ENCODE measurements at places on chromosomes 11 and 22.

GRCh38 chr11:68472778-68473177 lies 12.2 kb downstream of the PPP6R3 start:
- no peak for DNase-seq

DNA sequence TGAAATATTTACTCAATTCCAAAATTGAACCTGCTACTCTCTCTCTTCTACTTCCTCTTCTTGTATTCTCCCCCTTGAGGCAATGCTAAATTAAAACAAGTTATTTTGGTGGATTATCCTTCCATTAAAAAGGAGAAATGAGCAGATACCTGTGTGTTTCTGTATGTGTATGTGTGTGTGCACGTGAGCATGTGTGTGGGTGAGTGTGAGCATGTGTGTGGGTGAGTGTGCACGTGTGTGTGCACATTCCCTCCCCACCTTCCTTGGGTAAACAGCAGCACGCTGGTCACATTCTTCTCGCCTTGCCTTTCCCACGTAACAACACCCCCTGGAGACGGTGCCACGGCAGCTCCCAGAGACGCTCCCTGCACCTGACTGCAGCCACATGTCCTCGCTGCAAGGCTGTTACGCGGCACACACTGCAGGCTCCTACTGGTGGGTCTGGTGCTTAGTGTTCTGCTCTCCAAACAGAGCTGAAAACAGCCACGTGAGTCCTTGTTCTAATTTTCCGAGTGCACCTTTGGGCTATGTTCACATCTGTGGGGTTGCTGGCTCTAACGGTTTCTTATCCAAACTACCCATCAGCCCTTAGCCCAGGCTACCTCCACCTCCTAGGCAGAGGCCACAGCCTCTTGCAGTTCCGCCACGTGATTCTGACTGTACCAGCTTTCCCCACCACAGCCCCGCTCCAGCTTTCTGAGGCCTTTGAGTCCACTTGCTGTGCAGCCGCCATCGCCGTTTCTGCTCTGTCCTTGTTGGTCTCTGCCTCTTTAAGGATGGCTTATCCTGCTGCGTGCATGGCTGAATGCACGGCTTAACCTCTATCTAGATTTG lies 123.4 kb downstream of the CTTN start:
- DNase-seq, result no peak

GRCh38 chr22:30627471-30627870 lies 8.1 kb upstream of the SLC35E4 start:
- DNase-seq, result no peak

GRCh38 chr22:49302530-49302929 lies 525.1 kb downstream of the BRD1 start:
- DNase-seq, result no peak

DNA sequence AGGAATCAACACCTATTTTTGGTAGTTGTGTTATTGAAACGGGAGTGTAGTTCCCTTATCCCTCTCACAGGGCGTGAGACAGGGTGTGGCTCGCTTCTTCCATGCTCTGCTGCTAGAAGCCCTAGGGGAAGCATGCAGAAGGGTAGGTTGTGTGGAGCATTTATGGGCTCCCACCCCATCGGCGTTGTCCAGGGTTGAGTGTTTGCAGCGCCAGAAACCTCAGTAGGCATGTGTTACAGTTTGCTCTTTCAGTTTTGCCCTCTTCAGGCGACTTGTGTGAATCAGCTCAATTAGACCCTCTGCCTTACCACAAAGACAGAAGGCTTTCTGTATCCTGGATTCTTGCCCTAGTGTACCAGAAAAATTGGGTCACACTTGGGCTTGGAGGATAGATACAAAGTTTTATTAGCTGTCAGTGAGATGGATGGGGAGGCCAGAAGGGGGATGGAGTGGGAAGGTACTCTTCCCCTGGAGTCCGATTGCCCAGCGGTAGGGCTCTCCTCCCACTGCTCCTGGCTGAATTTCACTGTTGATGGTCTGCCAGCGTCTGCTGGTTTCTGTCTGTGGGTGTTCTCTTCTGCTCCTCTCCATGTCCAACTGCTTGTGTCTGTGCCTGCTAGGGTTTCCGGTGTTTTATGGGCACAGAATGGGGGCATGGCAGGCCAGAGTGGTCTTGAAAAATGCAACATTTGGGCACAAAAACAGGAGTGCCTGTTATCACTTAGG lies 358.3 kb upstream of the CTSC start:
- no peak for DNase-seq

DNA sequence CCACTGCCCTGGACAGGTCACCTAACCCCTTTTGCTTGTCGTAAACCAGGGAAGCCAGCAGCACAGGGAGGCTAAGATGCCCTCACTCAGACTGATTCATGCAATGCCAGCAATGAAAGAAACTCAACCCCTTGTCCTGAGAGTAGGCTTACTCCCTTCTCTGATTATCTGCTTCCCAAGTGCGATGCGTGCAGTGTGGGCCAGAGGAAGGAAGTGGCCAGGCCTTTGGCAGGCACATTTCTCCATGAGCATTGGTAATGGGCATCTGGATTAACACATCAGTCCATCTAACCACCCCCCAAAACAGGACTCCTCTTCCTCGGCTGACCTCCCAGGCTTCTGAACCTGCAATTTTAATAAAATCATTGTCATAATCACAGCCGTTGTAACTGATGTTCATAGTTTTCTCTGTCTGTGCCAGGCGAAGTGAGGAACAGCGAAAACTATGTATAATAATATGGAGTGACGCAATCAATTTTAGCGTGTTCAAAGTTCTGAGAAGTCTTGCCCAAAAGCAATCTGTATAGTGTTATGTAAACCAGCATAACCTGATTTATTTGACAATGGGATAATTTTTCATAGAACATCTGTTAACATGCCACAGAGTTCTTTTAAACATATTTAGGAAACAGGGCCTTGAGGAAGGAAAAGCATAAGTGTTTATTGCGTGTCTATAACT lies 33.9 kb downstream of the TST start:
- DNase-seq, result no peak

GRCh38 chr11:110828086-110828485 lies 115.8 kb upstream of the ARHGAP20 start:
- DNase-seq, result no peak

GRCh38 chr11:121210445-121211080 lies 82.0 kb upstream of the SC5D start:
- DNase-seq, result no peak

DNA sequence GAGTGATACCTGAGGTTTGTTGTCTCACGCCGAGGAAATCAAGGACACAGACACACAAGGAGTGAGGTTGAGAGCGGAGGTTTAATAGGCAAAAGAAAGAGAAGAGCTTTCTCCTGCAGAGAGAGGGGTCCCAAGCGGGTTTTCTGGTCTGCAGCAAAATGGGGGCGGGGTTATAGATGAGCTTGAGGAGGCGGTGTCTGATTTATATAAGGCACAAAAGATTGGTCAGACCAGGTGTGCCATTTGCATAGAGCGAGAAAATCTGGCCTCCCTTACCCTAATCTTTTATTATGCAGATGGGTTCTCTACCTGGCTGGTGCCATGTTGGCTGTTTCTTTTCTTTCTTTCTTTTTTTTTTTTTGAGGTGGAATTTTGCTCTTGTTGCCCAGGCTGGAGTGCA lies 11.8 kb downstream of the C11orf96 start:
- no peak for DNase-seq

- DNase-seq, result no peak
These were observed 3.4 kb upstream of the MOGAT2 start for GRCh38 chr11:75714211-75714610.

DNA sequence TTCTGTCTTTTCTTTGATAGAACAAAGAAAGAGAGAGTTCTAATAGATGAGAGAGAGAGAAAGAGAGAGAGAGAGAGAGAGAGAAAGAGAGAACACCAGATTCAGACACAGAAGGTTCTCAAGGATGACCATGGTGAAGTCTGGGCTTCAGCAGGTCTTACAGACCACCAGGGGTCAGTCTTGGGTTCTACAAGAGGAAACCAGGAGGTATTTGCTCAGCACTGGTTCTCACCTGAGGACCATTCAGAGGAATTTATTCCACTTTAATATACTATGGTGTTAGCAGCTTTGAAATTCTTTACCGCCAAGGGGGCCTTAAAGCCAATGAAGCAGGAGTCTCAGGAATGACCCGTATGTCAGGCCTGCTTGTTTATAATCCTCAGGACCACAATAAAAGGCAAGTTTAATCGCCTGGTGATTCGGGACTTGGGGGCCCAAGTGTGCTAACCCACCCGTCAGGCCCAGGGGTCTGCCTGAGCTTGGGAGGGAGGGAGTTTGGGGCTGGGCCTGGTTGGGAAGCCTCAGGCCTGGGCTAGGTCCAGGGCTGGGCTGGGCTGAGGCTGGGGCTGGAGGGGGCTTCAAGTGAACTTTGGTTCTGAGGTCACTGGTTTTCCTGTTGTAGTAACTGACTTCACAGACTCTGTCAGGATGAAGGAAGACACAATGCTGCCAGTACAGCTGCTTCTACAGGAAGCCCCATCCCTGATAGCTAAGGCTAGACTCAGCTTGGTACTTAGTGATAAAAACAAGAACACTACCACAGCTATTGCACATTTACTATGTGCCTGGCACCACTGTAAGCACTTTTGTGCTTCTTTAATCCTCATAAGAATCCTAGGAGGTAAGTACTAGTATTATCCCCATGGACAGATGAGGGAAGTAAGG lies 179.2 kb upstream of the ZBED5 start:
- no peak for DNase-seq

- no peak for DNase-seq
These were observed 511.2 kb downstream of the BUD13 start for GRCh38 chr11:116261606-116262005.

DNA sequence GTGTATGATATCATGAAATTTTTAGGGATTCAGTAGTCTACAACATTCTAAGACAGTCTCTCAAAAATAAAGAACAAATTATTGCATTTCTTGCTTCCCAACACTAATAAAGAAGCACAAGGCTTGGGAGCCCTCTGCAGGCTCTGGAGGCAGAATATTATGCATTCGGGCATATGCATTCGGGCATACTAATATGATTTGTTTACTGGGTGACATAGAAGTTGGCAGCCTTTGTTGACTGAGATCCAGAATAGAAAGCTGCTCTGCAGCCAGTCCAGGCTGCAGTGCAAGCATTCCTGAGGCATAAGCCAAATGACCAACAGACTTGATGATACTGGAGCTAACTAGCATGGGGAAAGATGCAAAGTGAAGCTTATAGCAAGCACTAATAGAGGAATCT lies 945.5 kb downstream of the OPCML start:
- DNase-seq, result no peak

DNA sequence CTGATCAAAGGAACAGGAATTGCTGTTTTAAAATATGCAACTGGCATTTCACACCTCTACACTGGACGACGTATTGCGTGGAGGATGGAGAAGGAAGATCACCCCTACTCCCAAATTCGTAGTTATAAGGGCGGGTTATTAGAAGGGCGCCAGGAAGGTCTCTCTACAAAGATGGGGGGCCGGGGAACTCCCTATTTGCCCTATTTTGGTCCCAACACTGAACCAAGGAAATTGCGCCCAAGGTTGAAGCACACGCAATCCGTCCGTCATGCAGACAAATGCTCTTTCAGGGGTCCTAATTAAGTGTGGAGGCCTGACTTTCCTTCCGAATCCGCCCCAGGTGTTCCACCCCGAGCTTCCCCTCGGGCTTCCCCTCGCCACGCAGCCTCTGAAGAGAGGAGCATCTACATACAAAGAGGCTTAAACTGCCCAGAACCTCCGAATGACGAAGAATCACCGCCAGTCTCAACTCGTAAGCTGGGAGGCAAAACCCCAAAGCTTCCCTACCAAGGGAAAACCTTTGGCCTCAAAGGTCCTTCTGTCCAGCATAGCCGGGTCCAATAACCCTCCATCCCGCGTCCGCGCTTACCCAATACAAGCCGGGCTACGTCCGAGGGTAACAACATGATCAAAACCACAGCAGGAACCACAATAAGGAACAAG lies 396 bp downstream of the NPAT start:
- no peak for DNase-seq

DNA sequence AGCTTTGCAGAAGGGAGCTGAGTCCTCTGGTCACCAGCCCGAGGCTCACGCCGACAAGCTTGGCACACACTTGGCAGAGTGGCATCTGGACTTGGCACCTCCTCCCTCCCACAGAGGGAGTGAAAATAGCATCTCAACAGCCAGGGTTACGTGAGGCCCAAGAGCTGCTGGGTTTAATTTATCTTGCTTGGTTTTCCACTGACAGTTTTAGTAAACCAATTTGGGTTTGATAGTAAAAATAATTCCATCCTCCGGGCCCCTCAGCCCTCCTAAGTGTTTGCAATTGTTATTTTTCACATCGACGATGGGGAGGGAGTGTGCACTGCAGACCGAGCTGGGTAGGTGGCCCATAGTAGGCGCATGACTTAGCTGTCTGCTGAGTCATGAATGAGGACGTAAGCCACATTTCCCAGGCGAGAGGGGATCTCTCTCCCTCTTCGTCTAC lies 107.6 kb upstream of the ASPHD2 start:
- no peak for DNase-seq

GRCh38 chr11:68327586-68328370 lies 15.4 kb downstream of the LRP5 start:
- no peak for DNase-seq

- no peak for DNase-seq
These were observed 4.3 kb upstream of the CHID1 start for GRCh38 chr11:914747-915501.

DNA sequence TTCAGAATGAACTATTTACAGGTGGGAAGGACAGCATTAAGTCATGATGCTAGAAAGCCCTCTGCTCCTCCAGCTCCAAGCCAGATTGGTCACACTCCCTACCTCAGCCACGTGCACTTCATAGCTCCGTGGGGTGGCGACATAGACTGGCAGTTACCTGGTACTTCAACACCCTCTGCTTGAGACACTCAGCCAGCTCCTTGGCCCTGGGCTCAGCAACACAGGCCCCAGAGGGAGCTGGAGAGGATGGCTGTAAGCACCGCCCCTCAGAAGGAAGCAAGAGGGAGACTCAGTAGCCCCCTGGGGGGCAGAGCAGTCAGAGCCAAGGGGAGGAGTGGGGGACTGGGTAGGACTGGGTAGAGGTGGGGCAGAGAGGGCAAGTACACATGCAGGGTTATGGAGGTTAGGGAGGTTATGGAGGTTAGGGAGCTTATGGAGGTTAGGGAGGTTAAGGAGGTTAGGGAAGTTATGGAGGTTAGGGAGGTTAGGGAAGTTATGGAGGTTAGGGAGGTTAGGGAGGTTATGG lies 102.1 kb upstream of the BID start:
- DNase-seq, result no peak

DNA sequence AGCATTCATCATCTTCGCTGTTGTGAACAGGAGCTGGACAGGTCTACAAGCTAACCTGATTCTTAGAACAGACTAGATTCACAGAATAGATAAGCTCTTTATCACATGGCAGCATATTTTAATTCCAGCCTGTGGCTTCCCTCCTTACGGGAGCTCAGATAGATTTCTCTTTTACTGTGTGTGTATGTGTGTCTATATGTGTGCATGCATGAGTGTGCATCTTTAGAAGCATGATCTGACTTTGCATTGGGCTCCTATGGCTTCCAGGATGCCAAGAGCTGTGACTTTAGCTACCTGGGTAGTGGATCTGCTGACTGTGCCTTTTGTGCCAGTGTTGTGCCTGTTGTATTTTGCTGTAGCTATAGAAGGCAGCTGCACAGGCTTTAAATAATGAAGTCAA lies 44.3 kb downstream of the ZNRF3 start:
- DNase-seq, result no peak

GRCh38 chr11:69770540-69770939 lies 4.6 kb downstream of the FGF4 start:
- no peak for DNase-seq
